Activated naive CD4-positive, alpha-beta T cell treated with anti-CD3 and anti-CD28 coated beads, Interleukin-2, amount 10 ng/mL, durations not matched to agents 7 days and 5 days (primary cell): ENCODE measurements at places on chromosomes 12 and 14.

DNA sequence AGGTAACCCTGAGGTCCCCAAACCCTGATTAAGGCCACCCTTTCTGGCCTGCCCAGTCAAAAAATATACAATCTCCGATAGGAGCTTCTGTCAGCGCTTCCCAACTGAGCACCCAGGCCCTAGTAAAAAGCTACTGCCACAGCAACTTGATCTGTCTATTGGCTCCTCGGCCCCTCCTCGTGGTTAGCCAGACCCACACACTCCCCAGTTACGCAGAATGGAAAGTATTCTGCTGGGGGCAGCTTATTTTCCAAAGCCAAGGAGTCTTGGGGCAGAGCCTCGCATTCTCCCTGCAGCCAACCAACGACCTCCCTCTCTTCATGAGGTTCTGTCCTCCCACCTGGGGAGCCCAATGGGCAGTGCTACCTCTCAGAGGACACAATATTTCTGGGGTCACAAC lies 32.1 kb downstream of the FMNL3 start:
- DNase-seq = no peak

- no peak for DNase-seq
Measured at GRCh38 chr14:44567997-44568396, 60.9 kb upstream of the FSCB start.

- no peak for DNase-seq
Measured at GRCh38 chr12:70571705-70572268, 65.4 kb downstream of the PTPRB start.

GRCh38 chr12:12661086-12661856 lies 34.7 kb downstream of the GPR19 start:
- no peak for DNase-seq

DNA sequence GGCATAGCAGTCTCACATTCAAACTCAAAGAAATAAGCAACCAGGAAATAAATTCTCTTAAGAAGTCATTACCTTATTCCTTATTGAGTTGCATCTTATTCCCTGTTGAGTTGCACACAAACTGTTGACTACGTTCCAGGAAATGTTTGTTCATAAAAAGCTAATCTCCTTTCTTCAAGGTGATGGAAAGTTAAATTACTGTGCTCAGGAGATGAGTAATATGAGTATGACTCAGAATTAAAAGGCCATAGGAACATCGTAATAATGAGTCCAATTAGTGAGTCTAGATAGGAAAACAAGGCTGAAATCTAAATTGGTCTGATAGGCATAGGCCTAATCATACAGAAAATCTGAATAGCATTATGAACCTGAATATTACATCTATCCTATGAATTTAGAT lies 203.1 kb downstream of the SLC2A13 start:
- DNase-seq = no peak

GRCh38 chr12:99201906-99202645 lies 445.5 kb upstream of the GARIN6 start:
- DNase-seq = no peak

GRCh38 chr14:53458368-53458814 lies 305.3 kb upstream of the DDHD1 start:
- no peak for DNase-seq

GRCh38 chr14:65771271-65771670 lies 358.7 kb downstream of the FUT8 start:
- DNase-seq = no peak

- DNase-seq = no peak
Measured at GRCh38 chr14:51609251-51609954, 42.3 kb upstream of the FRMD6 start.

DNA sequence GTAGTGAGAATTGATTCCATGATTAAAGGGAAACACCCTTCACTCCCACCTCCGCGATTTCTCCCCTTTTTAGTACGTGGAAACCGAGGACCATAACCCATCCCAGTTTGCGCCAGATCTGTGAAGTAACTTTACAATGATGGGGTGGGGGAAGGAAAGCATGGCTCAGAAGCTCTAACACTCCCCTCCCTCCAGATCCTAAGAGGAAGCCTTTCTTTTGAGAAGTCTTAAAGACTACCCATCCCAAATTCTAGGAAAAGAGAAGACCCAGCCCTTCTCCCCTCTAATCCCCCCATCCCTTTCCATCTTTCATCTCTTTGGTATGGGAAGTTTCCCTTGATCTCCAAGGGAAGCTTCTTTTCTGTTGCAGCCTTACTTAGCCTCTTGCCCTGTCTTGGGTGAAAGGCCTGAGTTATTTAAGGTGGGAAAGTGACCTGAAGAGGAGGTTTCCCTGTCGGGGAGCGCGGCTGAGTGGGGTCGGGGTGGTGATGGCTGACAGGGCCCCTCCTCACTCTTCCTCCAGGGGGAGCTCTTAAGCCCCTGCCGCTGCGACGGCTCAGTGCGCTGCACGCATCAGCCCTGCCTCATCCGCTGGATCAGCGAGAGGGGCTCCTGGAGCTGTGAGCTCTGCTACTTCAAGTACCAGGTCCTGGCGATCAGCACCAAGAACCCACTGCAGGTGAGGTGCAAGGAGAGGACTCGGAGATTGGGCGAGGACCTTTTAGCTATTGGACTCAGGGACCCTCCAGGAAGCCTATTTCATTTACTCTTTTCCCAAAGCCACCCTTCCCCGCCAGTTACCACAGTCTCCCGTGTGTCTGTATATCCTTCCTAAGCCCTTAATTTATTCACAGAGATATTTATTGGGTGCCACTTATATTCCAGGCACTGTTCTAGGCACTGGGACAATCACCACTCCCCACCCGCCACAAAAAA lies 1.8 kb downstream of the MARCHF9 start:
- DNase-seq = peak; percentile 77

- no peak for DNase-seq
Measured at GRCh38 chr14:39050389-39050788, 52.6 kb downstream of the SEC23A start.

DNA sequence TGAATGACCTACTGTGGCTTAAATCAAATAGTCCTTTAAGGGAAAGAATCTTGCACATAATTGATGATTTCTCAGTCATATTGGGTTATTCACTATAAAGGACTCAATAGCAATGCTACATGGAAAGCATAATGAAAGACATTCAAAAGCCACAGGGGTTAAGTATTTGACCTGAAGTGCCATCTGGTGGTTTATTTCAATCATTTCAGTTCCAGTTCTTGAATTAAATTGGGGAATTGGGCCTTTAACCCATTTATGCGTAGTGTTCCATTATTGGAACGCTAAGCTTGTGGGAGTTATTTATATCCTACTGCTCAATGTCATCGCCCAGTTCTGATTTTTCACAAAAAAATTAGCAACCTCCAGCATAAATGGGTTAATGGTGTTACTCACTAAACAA lies 41.3 kb upstream of the C12orf71 start:
- no peak for DNase-seq

- no peak for DNase-seq
Measured at GRCh38 chr12:75315518-75315917, 14.6 kb downstream of the CAPS2 start.

GRCh38 chr12:11939223-11939622 lies 131.5 kb upstream of the BCL2L14 start:
- DNase-seq = no peak

DNA sequence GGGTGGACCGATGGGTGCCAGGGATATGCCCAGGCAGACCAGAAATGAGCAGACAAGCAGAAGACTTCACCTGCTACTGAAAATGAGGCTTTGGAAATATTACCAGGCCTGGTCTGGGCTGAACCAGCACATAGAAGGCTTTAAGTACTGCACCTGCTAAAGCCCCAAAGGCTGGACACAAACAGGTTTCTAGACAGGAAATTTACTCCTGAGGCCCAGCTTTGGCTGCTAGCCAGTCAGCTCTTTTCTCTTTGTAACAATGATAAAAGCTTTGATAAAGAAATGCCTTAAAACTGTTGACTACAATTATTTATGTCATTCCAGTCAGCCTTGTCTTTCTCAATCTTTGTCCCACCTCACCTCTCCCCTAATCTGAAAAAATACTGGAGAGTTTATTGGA lies 228.9 kb upstream of the EGLN3 start:
- no peak for DNase-seq

DNA sequence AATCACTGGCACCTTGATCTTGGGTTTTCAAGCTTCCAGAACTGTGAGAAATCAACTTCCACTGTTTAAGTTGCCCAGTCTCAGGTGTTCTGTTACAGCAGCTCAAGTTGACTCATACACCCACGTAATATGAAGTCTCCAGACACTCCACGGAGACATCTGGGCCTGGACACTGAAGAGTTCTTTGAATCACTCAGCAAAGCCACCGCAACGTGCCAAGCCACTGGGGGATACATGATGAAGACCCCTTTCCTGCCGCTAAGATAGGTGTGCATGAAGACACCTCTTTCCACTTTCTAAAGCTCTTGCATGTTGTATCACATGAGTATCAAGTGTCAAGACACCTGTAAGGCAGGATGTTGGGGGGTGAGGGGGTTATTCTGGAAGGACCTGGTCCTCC lies 311.7 kb upstream of the RTL1 start:
- no peak for DNase-seq

DNA sequence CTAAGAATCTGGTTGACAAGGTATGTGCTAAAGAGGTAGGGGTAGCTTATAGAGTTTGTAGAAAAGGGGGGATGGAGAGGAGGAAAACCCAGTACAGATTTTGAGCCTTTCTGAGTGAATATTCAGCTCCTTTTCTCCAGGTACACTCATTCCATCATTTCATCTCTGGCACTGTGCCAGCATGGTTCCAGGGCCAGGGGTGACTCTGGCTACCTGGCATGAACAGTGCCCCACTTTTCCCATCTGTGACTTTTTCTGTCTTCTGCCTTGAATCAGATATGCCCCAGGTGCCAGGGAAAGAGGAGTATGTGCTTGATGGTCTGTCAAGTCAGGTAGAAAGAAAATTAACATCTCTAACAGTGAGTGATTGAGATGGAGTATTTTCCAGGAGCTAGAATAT lies 175.7 kb downstream of the CACNA1C start:
- no peak for DNase-seq
